ENCODE measurements at places on chromosomes 1 and 21.

DNA sequence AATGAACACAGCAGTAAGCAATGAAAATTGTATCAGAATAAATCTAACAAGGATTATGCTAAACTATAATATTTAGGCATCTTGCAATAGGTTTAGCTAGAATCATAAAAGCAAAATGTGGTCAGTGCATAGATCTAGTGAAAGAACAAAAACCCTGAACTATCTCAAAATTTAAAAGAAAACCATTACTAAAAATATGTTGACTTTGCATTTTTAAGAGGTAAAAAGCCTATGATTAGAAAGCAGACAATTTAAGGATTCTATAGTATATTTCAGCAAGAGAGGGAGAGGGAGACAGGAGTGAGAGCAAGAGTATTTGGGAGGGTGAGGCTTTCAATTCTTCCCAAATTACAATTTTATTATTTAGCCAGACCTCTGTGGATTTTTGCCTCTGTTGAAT is 219.4 kb downstream of the TTLL7 start:
- DNase-seq = no peak

DNA sequence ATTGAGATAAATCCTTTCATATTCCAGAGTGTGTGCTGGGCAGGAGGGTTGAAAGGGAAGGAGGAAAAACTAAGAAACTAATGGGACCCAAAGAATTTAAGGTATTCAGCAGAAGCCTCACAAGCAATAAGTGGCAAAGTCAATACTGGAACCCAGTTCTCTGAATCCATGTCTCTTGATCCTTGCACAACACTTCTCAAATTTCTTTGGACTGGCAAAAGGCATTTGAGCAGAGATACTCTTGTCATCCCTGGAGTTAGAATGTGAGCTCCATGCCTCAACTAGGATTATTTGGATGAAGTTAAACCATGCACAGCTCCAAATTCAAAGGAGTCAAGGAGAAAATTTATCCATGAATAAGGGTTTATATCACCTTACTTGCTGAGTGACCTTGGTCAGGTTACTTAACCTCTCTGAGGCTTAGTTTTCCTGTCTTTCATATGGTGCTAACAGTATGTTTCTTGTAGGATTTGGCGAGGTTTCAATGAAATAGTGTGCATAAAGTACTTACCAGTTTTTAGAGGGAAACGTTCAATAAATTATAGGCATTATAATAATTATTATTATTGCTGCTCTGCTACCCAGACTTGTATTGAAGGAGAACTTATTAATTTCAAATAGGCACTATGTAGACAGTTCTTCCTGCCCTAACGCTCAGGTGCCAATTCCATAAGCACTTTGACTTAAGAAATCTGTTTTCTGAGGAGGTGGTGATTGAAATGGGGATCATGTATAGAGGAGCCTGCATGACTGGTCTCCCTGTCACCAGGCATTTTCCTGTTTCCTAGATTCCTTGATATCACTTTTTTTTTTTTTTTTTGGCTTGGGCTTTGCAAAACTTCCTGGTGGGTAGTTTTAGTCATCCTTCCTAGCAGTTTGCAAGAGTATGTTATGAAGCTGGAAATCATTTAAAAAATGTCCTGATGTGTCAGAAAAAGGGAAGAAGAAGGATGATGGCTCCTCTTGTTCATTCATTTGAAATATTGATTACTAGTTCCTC is 125.0 kb upstream of the JUN start:
- no peak for DNase-seq

DNA sequence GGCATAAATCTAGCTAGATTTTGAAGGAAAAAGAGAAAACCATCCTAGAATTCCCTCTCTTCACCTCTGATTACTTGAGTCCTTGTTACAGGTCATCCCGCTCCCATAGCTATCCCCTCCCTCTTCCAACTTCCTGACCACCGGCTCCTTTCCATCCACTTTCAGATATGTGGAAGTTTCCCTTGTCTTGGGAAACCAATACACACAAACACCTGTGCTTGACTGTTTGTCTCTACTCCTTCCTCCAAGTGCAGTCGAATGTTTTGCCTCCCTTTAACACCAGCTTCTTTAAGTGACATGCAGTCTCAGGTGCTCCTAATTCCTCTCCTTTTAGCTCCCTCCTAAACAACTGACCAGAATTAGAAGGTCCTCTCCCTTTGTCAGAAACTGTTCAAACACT is 70.0 kb downstream of the PTGER3 start:
- DNase-seq = no peak

- DNase-seq = no peak
Measured at GRCh38 chr1:95197616-95198252, 36.3 kb upstream of the RWDD3 start.

DNA sequence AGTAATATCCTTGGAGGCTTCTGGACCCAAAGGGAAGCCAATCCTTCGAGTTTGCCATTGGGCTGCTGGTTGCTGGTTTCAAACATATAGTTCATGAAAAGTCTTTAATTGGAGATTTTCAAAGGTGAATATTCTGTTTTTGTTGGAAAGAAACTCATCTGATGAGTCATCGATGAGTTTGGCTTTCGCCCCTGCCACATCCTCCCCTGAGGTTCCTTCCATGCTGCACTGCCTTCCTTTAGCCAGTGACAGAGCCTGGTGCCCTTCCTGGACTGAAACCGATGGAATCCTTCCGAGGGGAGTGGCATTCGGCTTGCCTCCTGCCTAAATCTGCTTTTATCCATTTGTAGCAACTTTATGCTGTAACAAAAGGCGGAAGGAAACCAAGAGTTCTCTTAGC is 550.0 kb downstream of the KIF26B start:
- DNase-seq = no peak

- DNase-seq = peak; percentile 76
Measured at GRCh38 chr1:99808391-99809115, 41.6 kb upstream of the AGL start.

- peak; percentile 92 for DNase-seq
Measured at GRCh38 chr1:36321119-36321951, 2.1 kb downstream of the EVA1B start.

DNA sequence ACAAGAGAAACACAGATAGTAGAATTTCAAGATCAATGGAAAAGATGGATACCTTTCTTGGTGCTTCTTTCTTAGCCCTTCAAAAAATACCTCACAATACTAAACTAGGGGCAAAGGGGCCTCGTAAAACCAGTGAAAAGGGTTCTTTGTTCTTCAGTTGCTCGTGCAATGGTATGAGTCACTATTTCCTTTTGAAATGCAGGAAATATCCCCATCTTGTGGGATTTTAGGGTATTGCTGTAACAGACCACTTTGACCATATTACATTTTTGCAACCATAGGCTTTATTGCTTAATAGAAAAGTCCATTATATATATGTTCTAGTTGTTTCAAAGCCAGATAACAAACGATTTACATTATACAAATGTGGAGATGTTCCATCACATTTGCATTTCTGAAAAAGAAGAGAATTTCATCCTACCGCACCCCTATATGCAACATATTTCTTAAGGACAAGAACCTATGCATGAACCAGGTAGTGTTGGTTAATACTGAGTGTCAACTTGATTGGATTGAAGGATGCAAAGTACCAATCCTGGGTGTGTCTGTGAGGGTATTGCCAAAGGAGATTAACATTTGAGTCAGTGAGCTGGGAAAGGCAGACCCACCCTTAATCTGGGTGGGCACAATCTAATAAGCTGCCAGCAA is 88.6 kb upstream of the PKN2 start:
- peak; percentile 8 for DNase-seq

DNA sequence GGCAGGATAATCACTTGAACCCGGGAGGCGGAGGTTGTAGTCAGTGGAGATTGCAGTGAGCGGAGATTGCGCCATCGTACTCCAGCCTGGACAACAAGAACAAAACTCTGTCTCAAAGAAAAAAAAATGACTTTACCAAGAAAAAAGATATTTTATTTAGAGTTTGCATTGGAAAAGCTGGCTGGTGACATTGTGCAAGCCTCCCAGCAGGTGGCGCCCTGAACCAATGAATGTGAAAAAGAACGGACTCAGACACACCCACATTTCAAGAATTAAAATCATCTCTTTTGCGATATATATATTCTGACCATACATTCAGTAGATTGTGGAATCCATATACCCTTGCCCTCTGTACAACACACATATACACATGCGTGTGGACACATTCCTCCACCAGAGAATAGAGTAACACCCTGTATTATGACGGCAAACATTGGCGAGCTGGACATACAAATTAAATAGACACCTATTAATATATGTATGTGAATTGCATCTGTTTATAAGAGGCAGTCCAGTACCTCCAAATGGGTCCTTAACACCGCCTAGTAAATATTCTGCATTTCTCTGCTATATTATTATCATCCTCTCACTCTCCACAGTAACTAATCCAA is 39.0 kb upstream of the CADM3 start:
- DNase-seq = peak; percentile 14

DNA sequence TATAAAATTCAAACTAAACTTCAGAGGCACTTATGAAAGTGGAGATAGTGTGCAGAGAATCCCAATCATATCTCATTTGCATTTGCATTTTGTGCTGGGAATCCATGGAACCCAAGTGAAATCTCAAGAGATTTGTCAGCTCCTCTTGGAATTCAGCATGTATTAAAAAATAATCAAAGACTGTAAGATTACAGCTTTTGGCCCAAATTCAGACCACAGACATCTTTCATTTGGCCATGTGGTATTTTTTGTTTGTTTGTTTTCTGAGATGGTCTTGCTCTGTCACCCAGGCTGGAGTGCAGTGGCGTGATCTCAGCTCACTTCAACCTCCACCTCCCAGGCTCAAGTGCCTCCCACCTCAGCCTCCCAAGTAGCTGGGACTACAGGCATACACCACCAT is 3.8 kb upstream of the CACYBP start:
- no peak for DNase-seq

GRCh38 chr1:155086128-155086741 is 7.6 kb downstream of the EFNA3 start:
- no peak for DNase-seq

DNA sequence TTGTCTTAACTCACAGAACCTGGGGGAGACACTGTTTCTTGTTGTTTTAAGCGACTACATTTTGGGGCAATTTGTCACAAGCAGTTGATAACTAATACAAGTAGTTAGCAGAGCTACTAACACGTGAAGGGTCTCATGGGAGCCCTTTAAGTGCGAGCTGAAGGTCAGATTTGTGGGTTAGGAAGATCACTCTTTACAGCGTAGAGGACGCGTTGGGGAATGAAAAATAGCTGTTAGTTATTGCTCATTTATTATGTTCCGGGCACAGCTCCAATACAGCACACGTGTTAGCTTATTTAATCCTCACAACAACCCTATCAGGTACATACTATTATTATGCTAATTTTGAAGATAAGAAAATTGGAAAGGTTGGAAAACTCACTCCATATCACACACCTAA is 95.9 kb downstream of the ACTL8 start:
- DNase-seq = no peak

- DNase-seq = peak; percentile 12
Measured at GRCh38 chr1:230768903-230769570, 21.8 kb downstream of the CAPN9 start.

DNA sequence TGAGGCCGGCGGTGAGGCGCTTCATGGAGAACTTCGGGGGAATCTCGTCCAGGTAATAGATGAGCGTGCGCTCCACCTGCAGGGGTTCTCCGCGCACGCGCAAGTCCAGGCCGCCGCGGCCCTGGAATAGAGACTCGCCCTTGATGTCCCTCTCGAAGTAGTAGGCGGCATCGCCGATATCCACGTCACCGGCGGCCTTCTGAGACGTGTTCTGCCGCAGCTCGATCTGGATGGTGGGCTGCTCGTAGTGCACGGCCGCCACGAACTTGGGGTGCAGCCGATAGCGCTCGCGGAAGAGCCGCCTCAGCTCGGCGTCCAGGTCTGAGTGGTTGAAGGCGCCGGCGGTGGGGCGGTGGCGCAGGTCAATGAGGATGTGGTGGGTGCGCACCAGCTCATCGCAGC is 726 bp downstream of the TACSTD2 start:
- no peak for DNase-seq

DNA sequence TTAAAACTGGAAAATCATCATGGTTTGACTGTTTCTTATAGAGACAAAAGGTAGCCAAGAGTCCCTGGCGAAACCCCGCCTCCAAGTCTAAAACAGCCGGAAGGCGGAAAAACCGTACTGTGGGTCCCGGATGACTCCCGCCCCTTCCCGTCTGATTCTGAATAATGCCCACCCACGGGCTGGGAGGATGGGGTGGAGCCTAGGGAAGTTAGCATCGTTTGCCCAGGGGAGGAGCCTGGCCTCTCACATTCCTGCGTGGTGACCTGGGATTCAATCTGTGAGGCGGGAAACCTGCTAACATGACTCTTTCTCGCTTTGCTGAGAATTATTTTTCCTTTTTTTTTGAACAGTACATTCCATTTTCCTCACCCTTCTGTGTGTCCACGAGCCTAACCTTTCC is 124.9 kb downstream of the KCNK1 start:
- no peak for DNase-seq

DNA sequence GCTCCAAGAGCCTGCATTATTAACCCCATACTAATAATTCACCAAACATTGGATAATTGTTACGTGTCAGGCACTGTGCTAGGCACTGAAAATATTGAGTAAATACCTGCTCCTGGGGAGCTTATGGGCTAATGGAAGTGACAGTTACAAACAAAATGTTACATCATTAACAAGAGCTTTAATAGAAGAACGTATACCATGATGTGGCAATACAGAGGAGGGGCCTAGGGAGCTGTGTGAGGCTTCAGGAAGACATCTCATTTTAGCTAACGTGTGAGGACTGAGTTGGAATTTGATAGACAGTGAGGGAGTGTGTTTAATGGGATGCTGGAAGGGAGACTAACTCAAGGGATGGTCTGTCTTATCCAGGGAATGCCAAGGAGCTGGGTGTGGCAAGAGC is 16.5 kb upstream of the TSPAN2 start:
- no peak for DNase-seq

DNA sequence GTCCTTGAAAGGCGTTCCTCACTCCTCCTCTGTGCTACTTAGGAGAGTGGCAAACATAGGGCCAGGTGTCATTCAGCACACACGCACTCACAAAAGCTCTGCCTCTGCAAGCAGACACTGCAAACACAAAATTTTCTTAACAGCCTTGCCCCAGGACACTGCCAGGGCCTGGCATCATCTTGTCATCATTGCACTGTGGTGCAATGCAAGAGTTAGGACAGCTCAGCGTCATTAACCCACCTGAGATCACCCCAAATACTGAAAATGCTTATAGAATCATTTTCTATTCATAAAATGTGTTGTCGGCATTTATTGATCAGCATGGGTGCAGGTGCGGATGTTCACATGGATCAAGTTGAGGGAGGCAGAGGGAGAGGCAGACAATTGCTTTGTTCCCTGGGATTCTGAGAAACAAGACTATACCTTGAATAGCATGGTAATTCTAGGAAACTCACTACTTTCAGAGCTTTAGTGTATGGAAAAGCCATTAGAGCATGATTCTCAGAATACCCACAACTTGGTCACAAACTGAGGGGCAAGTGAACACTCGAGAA is 3.0 kb downstream of the ADAM30 start:
- no peak for DNase-seq

GRCh38 chr1:178870944-178871343 is at the start of gene ANGPTL1:
Gene ANGPTL1 (minus strand): TSS chr1:178871077. CDS start chr1:178865776, 5,301 bp downstream.
- no peak for DNase-seq

DNA sequence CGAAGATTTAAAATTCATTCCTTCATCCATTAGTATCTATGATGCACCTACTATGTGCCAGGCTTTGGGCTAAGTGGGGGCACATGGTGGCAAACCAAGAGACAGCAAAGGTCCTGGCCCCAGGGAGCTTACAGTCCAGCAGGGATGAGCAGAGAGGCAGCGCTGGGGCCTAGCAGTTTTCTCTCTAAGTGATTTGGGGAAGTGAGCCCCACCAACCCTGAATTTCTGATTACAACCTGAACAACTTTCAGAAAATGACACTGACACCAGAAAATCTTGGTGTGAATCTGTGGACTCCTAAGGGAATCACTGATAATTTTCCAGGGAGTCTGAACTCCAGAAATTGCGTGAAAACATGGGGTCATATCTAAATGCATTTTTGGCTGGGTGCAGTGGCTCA is 111.5 kb downstream of the CAPN8 start:
- DNase-seq = no peak

Measured in AG09319 (cell line).